Smooth muscle cell of the coronary artery (primary cell): ENCODE measurements at places on chromosomes 2 and 18. TPM values are rescaled to one million over a fixed set of nuclear protein-coding genes. Genes with fewer than 3 reads are reported as not detected.

Gene TNFAIP6
- total RNA-seq: 13.8 and 89.5 TPM in 2 replicates

Gene GYPC
- 62.5 and 189 TPM in 2 replicates for total RNA-seq

Gene HSBP1L1
- total RNA-seq: 2.7 and 3.0 TPM in 2 replicates

Gene ABHD3
- total RNA-seq: 4.7 and 7.8 TPM in 2 replicates

Gene FNDC4
- 15.9 and 31.8 TPM in 2 replicates for total RNA-seq

Gene UGGT1
- total RNA-seq: 52.9 and 54.2 TPM in 2 replicates

Gene DSC3
- 0.38 and 3.3 TPM in 2 replicates for total RNA-seq

Gene TWIST2
- total RNA-seq: 15.7 and 171 TPM in 2 replicates

Gene SP140
- 0.53 TPM in 1 of 2 replicates, not detected in the other for total RNA-seq

Gene TIA1
- 123 and 126 TPM in 2 replicates for total RNA-seq

Gene DNAH7
- total RNA-seq: 0.53 and 0.94 TPM in 2 replicates

Gene LHCGR
- total RNA-seq: not detected in 2 replicates

Gene INHA
- under 0.01 and 0.38 TPM in 2 replicates for total RNA-seq

Gene ALKAL2
- total RNA-seq: not detected in 2 replicates

Gene CXCR1
- total RNA-seq: not detected in 2 replicates

Gene PCARE
- total RNA-seq: not detected in 2 replicates

Gene AMER3
- not detected in 2 replicates for total RNA-seq

Gene RDH14
- total RNA-seq: 17.7 and 24.2 TPM in 2 replicates
